ENCODE measurements at places on chromosomes 11 and 22. TPM values are rescaled to one million over a fixed set of nuclear protein-coding genes. Genes with fewer than 3 reads are reported as not detected.

- DNase-seq: no peak
Observed at GRCh38 chr11:102291831-102292230, 25.5 kb upstream of the BIRC3 start.

The ACR gene
- not detected for total RNA-seq

GRCh38 chr11:16780146-16780545 is 41.7 kb downstream of the C11orf58 start:
- no peak for DNase-seq

The RAG2 gene
- total RNA-seq: not detected

DNA sequence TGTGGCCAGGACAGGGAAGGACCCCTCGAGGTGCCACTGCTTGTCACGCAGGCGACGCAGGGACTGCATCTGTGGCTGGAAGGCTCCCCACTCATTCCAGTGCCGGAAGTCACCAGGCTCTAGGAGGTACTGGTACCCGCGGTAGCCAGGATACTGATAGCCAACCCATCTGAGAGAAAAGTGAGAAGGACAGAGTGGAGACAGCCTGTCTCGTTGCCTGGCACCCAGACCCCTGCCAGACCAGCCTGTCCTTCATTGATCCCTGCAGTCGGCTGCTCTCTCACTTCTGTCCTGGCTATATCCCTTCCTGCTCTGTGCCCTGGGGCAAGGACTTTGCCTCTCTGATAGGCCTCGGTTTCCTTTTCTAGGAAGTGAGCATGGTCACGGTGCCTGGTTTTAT is 9.6 kb upstream of the TPST2 start:
- DNase-seq: no peak

Measured in MG63 (cell line).